ENCODE measurements at places on chromosomes 3 and 15.
A peak's percentile ranks its signal among the peaks of the same experiment; 100 is the strongest.

- DNase-seq = no peak
Observed at GRCh38 chr3:171142985-171143384, 116.5 kb upstream of the SLC2A2 start.

GRCh38 chr3:127002195-127003174, 19.6 kb downstream of the PLXNA1 start:
- peak; percentile 88 for DNase-seq

DNA sequence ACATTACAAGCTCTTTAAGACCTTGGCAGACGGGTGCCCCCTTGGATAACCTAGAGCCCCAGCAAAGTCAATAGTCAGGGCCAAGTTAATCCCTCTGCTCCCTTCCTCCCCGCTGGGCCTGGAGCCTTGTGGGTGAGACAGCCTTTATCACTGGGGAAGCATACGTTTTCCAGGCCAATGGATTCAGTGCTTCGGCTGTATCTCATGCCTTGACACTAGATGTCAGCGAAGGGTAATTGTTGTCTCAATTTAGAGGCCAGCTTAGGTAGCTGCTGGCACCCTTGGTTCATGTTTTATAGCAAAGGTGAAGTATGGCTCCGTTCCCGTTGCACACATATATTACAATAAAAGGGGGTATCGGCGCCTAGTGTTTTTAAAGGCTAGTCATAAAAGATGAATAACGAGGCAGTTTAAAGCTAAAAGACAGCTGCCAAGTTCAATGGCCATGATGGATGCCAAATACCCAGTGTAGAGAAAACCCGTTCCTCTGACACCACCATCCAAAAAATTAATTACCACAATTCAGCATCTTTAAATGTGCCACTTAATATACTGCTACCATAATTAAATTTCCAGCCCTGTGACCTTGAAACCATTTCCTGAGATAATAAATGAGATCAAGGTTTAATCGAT, 52.3 kb upstream of the BNIP2 start:
- DNase-seq = no peak

DNA sequence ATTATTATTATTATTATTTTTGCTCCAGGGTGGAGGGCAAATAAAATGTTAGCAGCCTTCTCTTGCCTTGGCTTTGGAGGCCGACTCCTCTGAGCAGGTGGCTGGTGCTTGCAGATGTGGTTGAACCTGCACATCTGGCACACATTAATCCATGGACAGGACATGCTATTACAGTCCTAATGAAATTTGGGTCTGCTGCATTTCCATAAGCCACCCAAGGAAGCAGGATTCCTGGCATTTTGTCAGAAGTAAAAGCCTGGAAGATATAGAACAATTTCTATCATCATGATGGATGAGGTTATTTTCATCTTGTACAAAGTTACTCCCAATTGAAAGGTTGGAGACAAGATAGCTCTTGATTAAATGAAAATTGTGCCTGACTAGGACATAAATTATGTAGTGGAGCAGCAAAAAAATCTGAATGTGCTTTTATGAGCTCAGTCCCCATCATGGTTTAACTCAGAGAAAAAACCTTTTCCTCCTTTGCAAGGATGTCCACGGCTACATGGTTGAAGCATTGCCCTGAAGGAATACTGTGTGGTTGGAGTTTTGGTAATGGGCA, 130.9 kb upstream of the RGMA start:
- DNase-seq = no peak

DNA sequence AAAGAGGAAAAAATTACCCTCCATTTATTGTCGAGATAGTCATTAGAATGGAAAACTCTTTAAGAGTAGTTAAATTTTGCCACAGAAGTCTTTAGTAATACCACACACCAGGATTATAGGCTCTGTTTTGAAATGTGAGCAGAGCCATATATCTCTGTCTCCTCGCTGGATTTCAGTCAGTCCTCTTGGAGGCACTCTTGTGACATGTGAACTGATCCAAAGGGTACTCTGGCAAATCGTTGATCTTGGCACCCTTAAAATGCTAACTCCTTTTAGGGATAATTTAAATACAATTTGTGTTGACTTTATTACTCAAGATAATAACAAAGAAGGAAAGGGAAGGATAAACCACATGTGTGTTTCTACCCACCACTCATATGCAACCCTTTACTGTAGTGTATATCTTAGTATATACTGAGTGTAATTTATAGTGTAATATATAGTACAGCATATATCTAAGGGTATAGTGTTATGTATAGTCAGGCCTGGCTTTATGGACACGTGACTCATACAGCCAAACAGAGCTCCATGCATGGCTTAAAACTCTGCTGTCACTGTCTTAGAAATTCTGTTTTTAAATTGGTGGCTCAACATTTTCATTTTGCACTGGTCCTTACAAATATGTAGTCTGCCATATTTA, 12.3 kb upstream of the KPNA4 start:
- no peak for DNase-seq

GRCh38 chr15:38877471-38877870, 312.9 kb upstream of the RASGRP1 start:
- DNase-seq = no peak

- DNase-seq = no peak
Observed at GRCh38 chr3:30742796-30743619, 136.6 kb downstream of the TGFBR2 start.

- DNase-seq = no peak
Observed at GRCh38 chr15:86425746-86426145, 346.1 kb downstream of the AGBL1 start.

- no peak for DNase-seq
Observed at GRCh38 chr3:174125267-174125824, 727.8 kb downstream of the NLGN1 start.

DNA sequence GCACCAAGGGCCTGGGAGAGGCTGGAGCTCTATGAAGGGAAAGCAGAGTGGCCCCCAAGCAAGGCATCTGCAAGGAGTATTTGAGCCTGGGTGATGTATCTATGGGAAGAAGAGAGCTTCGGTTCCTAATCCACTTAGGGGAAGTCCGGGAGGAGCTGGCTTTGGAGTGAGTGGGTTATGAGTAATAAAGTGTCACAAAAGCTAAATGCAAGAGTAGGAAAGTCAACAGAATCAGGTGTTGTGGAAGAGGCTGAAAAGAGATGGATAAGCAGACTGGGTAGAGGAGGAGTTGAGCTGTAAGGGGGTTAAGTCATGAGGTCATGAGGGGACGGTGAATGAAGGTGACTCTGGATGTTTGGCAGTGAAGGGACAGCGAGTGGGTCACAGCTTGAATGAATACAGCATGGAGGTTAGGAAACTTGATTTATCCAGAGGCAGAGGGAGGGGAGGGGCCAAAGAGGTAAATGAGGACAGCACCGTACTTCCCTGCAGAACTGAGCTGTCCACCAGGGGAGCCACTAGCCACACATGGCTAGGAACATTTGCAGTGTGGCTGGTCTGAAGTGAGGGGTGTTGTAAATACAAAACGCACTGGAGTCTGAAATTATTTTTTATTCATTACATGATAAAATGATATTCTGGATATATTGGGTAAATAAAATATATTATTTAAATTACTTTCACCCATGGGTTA, 83.3 kb downstream of the ADCY5 start:
- no peak for DNase-seq

GRCh38 chr3:28502397-28502937, 153.8 kb upstream of the AZI2 start:
- no peak for DNase-seq

GRCh38 chr15:58453931-58454793, 22.4 kb downstream of the LIPC start:
- no peak for DNase-seq

- DNase-seq = no peak
Observed at GRCh38 chr15:62938825-62939224, 103.7 kb upstream of the TPM1 start.

DNA sequence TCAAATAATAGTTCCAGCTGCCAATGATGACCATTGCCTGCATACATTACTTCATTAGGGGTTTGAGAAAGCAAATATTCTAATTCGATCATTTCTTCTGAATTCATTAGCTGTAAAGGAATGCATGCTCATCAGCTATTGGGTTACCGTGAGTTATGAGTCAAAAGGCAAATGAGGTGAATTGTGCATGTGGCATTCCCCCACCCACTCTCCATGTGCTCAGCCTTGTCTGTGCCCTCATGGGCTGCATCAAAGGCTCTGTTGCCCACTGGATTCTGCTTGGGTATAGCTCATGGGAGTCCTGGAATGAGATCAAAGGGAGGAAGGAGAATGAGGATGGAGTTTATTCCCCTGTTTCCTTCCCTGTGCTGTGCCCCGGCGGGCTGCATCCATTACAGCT, 99.3 kb upstream of the CHRNA7 start:
- DNase-seq = no peak
